Fibroblast of pulmonary artery (primary cell): ENCODE measurements at places on chromosomes 3 and 15.

GRCh38 chr15:64943512-64944225 lies 32.0 kb downstream of the ANKDD1A start:
- DNase-seq, result no peak

DNA sequence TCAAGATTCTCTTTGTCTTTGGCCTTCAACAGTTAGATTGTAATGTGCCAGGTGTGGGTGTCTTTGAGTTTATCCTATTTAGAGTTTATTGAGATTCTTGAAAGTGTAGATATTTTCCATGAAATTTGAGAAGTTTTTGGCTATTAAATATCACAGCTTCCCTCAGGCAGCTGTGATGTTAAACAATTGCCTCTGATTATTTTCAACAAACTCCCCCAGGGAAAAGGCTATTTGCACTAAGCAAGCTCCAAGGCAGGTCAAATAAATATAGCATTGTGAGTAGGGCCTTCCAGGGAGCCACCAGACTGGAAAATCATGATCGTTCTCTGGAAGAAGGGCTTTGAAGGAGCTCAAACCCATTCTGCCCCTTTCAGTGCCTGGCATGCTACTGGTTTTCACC lies 107.0 kb downstream of the EEFSEC start:
- DNase-seq, result no peak

- peak; percentile 3 for DNase-seq
Measured at GRCh38 chr3:148711981-148712666, 14.4 kb downstream of the AGTR1 start.

GRCh38 chr15:32641517-32642059 lies at the start of gene SCG5:
SCG5 (plus strand) TSS chr15:32641710; CDS start chr15:32643593, 1,883 bp downstream.
- DNase-seq, result peak; percentile 37

DNA sequence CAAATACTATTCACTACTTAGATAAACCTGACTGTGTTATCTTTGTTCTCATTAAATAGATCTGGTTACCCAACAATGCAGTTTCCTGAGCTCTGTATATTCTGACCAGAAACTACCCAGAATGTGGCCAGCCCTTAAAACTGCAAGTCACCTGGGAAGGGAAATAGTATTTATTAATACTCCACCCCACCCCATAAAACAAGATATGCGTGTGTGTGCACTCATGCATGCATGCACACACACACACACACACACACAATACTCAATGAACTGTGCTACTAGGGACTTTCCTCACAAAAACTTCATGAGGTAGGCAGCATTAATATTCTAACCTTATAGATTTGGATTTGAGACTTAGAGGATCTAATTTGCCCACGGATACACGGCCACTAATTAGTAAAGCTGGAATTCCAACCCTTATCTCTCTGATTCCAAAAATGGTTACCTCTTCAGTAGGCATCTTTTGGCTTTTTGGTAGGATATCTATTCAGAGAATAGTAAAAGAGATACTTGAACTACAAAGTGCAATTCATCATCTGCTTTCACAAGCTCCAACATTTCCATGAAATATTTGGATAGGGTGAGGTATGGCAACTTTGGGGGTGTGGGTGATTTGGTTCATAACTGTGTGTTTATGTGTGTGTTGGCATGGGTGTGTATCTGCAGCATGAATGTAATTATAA lies 197.0 kb upstream of the CFAP20DC start:
- no peak for DNase-seq

- no peak for DNase-seq
Measured at GRCh38 chr3:185753354-185753753, 71.5 kb downstream of the IGF2BP2 start.

DNA sequence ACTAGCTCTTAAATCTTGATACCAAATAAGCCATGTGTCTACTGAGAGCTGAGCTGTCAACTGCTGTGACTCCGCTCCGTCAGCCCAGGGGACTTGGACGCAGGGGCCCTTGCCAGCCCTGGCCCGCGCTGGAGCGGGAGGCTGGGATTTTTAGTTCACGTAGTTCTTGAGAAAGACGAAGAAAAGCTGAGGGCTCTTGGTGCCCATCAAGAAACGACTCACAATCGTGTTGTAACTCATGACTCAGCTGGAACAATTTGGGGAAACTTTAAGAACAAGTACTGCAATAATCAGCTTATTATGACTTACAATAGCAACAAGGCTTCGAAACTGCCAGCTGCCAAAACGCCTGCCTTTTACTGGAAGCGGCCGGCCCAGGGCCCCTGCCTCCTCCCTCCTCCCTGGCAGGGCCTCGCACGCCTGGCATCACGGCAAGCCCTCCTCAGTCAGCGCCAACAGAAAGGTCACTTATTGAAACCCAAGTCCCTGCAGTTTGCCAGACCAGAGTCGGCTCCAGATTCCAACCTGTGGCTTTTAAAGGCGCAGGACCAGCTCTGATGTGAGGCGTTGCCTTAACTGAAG lies 60.3 kb downstream of the RGMA start:
- peak; percentile 97 for DNase-seq

GRCh38 chr3:197010556-197011351 lies 18.9 kb downstream of the MELTF start:
- DNase-seq, result no peak

GRCh38 chr3:10370429-10370828 lies 49.5 kb upstream of the SEC13 start:
- peak; percentile 61 for DNase-seq

DNA sequence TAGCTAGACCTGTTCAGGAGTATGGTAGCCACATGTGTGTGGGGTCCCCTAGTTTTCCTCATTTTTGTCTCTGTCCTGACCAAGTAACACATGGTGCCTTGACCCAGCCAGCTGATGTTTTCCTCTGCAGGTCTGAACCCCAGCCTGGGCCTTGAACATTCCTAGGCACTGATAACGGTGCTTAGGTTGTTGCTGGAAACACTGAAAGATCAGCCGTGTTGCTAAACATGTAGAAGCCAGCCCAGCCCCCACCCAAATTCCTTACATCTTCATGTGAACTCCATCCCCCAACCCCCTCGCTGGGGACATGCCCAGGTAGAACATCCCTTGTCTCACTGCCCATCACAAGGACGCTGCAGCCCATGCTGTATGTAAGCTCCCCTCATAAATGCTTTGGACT lies 18.7 kb downstream of the RTP3 start:
- DNase-seq, result no peak
